Astrocyte (in vitro differentiated cells and primary cell): ENCODE measurements at places on chromosomes 13 and 19.
A peak's percentile ranks its signal among the peaks of the same experiment; 100 is the strongest.

DNA sequence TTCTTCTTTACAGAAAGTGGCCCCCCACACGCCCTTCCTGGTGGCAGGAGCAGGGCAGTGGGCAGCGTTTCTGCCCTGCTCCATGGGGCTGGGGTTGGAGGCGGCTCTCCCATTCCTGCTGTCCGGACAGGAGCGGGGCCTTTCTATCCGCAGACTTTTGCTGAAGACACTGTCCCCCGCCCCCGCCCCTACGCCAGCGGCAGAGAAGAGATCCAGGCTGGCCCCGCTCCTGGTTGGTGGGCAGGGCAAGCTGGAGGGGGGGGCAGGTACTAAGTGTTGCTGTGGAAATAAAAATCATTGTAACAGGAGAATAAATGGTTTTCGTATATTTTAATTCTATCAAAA is 81.7 kb downstream of the ZNF429 start:
- no peak for DNase-seq

- peak; percentile 19 for DNase-seq
Observed at GRCh38 chr19:5293612-5294378, 46.8 kb downstream of the PTPRS start.

GRCh38 chr13:40207001-40207478 is 459.4 kb downstream of the FOXO1 start:
- DNase-seq, result no peak

DNA sequence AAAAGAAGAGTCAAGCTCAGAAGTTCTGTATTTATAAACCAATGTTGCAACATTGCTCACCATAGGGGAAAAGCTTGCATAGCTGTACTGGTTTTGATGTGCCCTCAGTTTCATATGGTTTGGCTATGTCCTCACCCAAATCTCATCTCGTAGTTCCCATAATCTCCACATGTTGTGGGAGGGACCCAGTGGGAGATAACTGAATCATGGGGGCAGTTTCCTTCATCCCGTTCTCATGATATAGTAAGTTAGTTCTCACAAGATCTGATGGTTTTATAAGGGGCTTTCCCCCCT is 73.9 kb downstream of the TNFRSF19 start:
- no peak for DNase-seq

DNA sequence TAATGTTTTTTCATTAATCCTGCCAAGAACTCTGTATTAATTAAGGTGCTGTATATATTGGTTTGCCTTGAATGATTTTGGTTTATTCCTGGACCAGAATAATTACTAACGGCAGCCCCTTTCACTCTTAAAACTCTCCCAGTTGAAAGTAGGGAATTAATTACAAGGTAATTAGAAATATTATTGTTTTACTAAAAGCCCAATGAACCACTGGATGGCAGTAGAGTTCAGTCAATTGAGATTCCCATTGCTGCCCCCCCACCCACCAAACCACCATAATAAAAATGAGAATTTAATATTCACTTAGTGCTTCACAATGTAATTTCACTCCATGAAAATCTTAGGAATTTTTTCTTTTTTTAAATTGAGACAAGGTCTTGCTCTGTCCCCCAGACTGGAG is 13.7 kb downstream of the WBP4 start:
- no peak for DNase-seq

DNA sequence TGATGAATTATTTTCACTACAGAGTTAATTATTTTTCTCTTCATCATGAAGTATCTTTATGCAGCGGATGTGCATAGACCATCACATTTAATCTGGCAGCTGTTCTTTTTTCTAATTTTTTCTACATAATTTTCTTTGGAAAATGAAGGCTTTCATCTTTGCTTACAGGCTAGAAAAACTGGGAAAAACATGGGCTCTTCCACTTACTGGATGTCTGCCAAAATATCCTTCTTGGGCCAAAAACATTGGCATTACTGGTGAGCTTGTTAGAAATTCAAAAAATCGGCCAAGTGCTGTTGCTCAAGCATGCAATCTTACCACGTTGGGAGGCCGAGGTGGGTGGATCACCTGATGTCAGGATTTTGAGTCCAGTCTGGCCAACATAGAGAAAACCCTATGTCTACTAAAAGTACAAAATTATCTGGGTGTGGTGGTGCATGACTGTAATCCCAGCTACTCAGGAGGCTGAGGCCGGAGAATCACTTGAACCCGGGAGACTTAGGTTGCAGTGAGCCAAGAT is 176.8 kb downstream of the ZNF737 start:
- DNase-seq, result no peak

- no peak for DNase-seq
Observed at GRCh38 chr13:49532593-49532992, 36.8 kb downstream of the PHF11 start.

GRCh38 chr13:67318860-67319259 is 88.7 kb upstream of the PCDH9 start:
- no peak for DNase-seq

- DNase-seq, result no peak
Observed at GRCh38 chr13:49679246-49679645, 12.0 kb downstream of the EBPL start.

DNA sequence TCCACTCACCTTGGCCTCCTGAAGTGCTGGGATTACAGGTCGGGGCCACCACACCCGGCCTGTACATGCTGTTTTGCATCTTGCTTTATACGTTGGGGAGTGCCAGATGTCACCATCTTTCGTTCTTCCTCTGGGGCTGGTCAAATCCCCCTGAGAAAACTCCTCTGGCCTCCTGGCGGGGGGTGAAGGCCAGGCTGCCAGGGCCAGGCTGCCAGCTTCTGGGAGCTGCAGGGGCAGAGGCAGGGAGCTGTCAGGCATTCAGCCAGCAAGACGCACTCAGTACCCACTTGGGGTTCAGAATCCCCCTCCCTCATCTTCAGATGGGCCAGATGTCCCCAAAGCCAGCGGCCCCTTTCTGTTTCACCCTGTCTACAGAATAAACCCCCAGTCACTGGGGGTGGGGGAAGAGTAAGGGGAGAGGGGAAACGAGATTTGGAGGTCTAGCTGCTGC is 16.1 kb downstream of the ZSWIM9 start:
- DNase-seq, result no peak

GRCh38 chr19:51139299-51140014 is 2.6 kb upstream of the SIGLEC7 start:
- no peak for DNase-seq

DNA sequence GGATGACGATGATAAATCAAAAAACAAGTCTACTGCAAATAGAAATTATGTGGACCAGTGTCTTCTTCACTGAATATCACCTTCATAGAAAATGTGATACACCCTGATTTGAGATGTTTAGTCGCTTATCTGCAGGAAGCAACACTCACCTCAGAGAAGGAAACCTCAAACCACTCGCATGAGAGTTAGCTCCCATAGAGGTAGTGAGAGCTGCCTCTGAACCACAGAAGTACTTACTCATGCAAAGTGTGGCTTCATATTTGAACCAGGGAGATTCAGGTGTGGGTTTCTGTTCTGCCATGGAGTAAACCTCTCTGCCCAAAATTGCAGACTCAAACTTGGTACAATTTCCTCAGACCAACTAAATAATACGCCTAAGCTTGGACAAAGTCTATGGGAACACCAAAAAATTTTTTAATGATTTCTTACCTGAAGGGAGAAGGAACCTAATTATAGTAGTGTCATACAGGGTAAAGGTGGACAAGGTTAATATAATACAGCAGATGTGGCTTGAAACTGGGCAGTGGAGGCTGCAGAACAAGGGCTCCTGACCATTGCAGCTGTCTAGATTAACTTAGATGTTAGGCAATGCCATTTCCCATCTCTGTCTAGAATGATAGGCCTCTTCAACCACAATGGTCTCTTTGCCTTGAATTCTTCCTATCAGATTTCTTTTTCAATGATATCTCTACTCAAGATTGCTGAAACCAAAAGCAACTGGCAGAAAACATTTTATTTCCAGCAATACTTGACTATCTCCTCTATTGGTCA is 29.6 kb upstream of the RCBTB2 start:
- DNase-seq, result peak; percentile 31

GRCh38 chr13:45393941-45394570 is 24.1 kb downstream of the SLC25A30 start:
- DNase-seq, result peak; percentile 34

DNA sequence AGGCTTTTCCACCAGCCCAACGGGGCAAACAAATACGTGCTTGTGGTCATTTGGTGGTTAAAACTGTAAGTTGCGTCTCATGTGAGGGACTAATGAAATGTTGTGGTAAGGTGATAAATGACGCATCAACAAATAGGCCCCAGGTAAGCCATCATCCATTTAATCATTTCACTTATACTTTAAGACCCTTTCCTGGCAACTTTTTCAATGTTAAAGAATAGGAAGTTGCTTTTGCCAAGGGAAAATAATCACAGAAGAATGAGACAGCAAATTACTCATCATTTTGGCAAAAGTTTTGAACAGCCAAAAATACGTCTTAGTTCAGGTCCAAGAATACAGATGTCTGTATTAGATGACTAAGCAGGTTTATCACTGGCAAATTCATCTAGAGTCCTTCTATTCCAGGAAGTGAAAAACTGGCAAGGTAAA is 660.4 kb downstream of the SLITRK1 start:
- DNase-seq, result peak; percentile 92

DNA sequence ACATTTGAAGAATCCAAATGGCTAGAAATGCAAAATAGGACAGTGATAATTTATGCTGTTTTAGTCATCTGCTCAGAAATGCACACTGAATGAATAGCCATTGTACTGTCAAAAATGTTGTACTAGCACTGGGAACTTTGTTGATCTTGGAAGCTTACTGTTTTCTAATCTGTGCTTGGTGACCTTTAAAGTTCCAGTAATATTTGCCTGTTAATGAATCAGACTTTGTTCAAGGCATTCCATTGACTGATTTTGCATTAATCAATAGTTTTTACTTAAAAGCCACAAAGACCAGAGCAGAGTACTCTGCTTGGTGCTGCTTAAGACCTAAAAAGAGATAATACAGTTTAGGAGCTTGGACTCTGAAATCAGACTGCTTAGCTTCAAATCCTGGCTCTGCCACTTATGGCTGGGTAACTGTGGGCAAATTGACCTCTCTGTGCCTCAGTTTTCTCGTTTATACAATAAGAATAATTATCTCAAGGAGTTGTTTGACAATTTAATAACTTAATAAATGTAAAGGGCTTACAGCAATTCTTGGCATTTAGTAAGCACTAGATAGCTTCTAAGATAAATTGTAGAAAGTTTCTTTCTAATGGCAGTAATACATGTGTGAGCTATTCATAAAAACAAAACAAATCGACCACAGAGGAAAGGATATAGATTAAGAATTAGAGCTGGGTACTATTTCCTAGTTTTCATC is 4.6 kb upstream of the SLAIN1 start:
- DNase-seq, result peak; percentile 19

DNA sequence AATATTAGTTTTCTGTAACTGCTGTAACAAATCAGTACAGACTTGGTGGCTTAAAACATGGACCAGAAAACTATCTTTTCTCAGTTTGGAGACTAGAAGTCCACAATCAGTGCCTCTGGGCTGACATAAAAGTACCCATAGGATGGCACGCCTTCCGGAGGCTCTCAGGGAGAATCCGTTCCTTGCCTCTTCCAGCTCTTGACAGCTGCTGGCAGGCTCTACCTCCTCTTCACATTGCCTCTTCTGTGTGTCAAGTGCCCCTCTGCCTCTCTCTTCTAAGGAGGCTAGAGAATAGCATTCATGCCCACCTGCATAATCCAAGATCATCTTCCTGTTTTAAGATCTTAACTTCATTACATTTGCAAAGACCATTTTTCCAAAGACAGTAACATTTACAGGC is 1194.2 kb downstream of the EFNB2 start:
- no peak for DNase-seq

DNA sequence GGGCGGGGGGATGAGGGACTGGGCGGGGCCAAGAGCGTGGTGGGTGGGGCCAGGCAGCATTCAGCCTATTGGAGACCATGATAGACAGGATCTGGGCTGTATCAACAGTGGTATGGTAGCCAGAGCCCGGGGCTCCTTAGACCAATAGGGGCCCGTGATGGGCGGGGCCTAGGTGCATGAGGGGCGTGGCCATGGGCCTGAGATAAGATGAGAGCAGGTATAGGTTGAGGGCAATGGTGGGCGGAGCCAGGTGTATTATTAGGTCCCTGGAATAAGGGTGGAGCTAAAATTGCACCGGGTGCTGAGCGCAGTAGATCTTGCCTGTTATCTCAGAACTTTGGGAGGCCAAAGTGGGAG is 5.3 kb downstream of the ABCA7 start:
- DNase-seq, result no peak

DNA sequence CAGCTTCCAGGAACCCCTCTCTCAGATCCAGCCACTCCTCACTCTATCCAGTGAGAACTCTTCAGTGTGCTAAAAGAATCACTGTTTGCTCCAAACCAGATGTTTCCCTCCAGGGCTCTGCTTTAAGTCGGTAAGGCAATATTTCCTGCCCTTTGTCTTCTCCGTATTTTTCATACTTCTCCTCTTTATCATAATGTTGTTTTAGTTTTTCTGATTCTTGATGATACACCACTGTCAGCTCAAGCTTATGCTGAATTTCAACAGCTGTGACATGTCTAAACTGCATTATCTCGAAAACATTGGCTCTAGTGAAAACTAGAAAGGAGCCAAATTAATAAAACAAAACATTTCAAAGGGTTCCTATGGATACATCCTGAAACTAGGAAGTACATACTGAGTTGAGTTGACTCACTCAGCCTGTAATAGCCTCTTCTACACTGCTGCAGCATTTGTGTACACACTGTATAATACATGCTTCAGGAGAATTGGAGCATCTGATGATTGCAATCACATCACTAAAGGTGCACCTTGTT is 39.8 kb downstream of the GPR180 start:
- DNase-seq, result peak; percentile 76

GRCh38 chr19:1364070-1364704 is 19.5 kb upstream of the NDUFS7 start:
- DNase-seq, result no peak

DNA sequence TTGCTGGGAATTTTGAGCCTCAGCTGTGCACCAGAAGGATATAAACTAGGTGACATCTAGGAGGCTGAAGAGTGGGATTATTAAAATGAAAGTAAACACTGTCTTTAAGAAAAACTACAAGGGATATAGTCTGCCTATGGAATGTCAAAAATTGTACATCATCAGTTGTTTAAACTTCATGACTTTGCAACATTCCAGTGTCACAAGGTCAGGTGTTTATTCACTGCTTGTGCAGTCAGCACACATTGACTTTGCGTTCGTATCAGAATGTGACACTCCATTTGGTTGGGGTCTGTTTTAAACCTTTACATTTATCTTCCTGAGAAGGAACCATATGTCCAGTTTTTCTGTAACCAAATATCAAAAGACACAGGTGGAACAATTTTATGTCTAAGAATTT is 85.6 kb downstream of the KL start:
- DNase-seq, result no peak

GRCh38 chr13:93316841-93317240 is 90.2 kb downstream of the GPC6 start:
- no peak for DNase-seq

GRCh38 chr13:78152415-78152814 is 233.8 kb upstream of the EDNRB start:
- DNase-seq, result no peak

GRCh38 chr13:60441761-60442160 is 44.7 kb downstream of the TDRD3 start:
- DNase-seq, result no peak

- peak; percentile 48 for DNase-seq
Observed at GRCh38 chr13:26021516-26021915, 30.3 kb downstream of the SHISA2 start.

- peak; percentile 35 for DNase-seq
Observed at GRCh38 chr13:99288089-99288488, 19.1 kb downstream of the GPR183 start.
